ENCODE measurements at places on chromosomes 2 and 18.

DNA sequence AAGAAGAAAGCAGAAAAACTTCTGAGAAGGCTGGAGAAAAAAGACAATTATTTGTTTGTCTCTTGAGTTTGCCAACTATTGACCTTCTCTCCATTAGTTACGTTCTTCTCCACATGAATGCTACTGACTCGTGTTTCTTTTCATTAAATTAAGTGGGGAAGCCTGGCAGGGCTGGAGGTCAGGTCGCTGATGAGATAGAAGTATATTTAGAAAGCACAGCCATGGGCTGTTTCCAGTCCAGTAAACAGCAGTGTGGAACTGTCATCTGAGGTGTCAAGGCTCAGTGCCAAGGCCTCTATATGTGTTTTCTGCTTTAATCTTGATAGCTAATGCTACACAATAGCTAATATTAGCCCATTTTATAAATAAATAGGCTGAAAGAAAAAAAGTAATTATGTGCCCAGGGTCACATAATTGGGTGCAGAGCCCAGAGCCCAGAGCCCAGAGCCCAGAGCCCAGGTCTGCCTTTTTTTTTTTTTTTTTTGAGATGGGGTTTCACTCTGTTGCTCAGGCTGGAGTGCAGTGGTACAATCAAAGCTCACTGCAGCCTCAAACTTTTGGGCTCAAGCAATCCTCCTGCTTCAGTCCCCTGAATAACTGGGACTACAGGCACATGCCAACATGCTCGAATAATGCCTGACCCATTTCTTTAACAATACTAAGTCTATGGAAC lies 6.3 kb downstream of the MSGN1 start:
- no peak for DNase-seq

GRCh38 chr2:212392544-212392943 lies 146.1 kb downstream of the ERBB4 start:
- no peak for DNase-seq

- no peak for DNase-seq
These were observed 4.4 kb upstream of the KYNU start for GRCh38 chr2:142872882-142873724.

- DNase-seq: no peak
These were observed 53.7 kb downstream of the HPCAL1 start for GRCh38 chr2:10356439-10356811.

DNA sequence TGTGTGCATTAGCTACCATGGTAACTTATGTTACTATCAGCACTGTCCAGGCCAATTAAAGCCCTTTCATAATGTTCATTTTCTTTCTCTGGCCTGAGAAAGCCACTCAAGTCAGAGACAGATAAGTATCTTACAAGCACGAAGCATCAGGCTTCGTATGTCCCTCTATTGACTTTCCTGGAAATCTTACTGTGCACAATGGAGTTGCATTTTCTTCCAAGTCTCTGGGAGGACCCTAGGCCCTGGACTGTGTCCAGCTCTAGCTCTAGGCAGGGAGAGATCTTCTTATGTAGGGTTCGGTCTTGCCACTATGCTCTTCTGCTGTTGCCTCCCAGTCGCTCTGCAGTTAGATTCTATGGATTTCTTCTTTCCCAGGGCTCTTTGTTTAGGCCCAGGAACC lies 40.0 kb upstream of the ITGA6 start:
- DNase-seq: no peak

DNA sequence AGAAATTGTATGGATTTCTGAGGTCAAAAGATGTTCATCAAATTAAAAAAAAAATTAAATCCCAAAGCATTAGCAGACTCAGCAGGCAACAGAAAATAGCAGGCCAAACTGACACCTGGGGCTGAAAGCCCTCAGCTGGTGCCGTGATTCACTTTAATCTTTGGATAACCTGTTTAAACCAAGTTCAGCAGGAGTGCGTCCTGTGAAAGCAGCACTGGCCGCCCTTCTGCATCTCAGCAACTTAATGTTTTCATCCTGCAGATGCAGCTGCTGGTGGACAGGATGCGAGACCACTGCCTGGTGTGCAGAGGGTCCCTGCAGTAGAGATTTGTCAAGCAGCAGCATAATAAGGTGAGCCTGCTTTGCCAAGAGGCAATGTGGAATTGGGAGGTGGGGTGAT lies 41.2 kb downstream of the CCDC68 start:
- no peak for DNase-seq

- no peak for DNase-seq
These were observed 18.0 kb downstream of the GALNT3 start for GRCh38 chr2:165776013-165776412.

- DNase-seq: no peak
These were observed 366.1 kb downstream of the CLIP4 start for GRCh38 chr2:29481313-29481712.

Data from stimulated activated CD4-positive, alpha-beta T cell treated with anti-CD3 and anti-CD28 coated beads, Interleukin-1b, Interleukin-23, amount 100 ng/mL, for 1 hour (primary cell).